GM20000 (cell line): ENCODE measurements at places on chromosomes 7 and 10.

GRCh38 chr10:52229291-52229931, 84.7 kb upstream of the DKK1 start:
- no peak for DNase-seq

GRCh38 chr7:20076835-20077234, 140.3 kb downstream of the MACC1 start:
- DNase-seq: no peak

DNA sequence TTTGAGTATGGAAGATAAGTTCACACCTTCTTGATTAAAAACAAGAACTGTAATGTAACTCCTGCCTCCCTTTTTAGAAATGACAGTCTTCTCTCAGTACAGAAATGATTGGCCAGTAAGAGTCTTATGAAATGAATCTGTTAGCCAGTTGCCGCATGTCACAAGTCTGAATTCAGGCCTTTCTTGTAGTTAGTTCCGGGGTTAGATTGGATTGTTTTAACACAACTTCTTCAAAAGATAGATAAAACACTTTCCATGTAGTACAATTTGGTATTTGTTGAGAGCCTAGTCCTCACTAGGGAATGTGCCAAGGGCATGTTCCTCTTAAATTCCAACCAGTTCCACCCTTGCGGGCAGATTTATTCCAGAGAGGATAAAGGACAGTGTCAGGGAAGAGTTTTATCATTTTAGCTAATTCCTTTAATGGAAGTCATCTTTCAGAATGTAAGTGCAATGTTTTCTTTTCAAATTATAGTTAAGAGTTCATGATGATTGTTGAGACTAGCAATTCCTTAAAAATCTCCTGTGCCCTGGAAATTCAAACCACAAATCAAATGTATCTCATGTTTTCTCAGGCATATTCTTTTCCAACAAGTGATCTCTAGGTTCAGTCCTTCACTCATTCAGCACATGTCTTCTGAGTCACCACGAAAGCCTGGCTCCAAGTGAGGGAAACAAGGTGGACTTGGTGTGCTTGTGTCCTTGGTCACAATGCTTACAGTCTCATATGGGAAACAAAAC, 4.1 kb downstream of the FHIP2A start:
- peak; percentile 82 for DNase-seq

DNA sequence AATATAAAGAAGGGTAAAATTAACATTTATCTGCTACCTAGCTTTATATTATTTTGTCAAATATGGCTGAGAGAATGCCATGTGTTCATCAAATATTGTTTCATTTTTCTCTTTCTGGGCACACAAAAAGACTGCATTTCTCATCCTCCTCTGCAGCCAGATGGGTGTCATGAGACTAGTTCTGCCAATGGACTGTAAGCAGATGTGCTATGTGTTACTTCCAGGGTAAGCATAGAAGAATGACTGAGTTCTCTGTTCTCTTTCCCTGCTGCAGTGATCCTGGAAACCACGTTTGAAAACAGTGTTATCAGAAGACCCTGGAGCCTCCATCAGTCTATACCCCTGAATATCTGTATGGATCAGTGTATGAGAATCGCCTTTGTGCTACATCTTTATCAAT, 24.1 kb upstream of the SLK start:
- no peak for DNase-seq

- DNase-seq: no peak
Observed at GRCh38 chr7:41117431-41117830, 585.5 kb downstream of the INHBA start.

- no peak for DNase-seq
Observed at GRCh38 chr10:77597560-77597959, 40.0 kb downstream of the KCNMA1 start.

DNA sequence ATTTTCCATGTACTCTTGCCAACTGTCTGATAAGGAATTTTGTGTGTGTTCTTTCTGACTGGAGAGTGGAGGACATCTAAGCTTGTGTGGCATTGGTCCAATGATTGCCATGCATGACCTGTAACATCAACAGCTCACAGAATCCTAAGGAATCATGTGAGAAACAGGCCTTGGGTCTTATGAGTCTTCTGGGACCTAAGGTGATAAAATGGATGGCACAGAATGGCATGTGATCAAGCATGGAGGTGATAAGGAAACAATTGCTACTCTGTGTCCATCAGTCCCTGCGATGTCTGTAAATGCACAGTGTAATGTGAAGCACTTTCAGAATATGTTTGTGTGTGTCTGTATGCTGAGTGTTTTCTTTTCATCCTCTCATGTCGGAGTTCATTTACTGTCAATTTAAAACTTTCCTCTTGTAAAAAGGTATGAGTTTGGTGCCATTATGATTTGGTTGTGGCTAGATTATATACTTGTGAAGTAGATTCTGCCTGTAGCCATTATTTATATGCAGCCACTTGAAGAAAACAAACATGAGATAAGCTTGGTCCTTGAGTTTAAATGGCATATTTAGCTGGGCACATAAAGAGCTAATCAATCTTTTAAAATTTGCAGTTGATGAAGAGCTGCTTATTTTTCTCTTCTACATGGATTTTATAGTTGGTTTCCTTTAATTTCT, 127.5 kb downstream of the VPS50 start:
- no peak for DNase-seq

GRCh38 chr10:103224133-103224532, 21.6 kb upstream of the RPEL1 start:
- DNase-seq: no peak

- DNase-seq: no peak
Observed at GRCh38 chr10:87961314-87961713, 97.9 kb downstream of the PTEN start.

GRCh38 chr10:99123336-99123735, 112.3 kb downstream of the HPSE2 start:
- no peak for DNase-seq

DNA sequence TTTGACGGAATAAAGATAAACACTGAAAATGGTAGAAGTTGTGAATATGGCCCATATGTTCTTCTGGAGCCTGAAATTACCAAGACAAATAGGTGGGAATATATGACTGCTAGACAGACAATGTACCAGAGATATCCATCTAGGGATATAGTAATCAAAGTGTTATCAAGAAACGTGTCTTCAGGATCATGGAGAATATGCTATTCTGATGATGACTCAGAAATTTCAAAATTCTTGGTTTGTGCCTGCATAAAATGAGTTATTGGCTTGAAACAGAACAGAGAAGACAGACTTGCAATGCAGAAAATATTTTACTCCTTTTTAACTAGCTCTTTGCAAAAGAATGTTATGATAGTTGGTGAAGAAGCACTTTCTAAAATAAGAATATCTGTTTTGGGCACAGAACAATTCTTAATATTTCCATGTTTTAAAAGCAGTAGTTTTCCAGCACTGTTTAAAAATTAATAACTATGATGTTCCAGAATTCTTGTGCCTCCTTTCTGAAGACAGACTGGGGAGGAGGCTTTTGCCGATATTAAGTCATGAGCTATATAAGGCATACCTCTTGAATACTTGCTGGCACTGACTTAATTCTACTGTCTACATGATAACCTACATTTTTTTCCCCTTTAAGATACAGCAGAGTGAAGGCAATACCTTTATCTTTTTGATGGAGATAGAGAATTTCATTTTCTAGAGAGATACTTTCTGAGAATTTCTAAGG, 34.4 kb upstream of the CABCOCO1 start:
- DNase-seq: no peak

DNA sequence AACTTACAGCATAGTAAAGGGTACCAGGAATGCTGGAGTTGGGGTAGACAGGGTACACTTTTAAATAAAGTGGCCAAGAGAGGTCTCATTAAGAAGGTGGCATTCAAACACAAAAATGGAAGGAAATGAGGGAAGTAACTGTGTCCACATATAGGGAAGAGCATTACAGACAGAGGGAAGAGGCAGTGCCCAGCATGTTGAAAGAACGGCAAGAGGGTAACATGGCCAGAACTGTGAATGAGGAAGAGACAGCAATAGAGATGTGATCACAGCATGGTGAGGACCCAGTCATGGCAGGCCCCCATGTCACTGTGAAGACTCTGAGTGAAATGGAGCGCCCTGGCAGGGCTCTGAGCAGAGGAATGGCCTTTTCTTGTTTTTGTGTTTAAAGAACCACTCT, 35.1 kb upstream of the ZNRF2 start:
- no peak for DNase-seq

DNA sequence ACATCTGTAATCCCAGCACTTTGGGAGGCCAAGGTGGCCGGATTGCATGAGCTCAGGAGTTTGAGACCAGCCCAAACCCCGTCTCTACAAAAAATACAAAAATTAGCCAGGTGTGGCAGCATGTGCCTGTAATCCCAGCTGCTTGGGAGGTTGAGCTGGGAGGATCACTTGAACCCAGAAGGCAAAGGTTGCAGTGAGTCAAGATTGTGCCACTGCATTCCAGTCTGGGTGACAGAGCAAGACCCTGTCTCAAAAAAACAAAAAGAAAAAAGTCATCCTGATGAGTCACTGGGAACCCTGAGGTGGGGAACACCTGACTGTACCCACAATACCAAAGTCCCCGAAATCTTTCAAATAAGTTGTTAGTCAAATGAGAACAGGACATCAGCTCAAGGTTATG, 80.0 kb downstream of the NEBL start:
- DNase-seq: no peak

- no peak for DNase-seq
Observed at GRCh38 chr10:59563531-59563930, 146.1 kb downstream of the SLC16A9 start.

GRCh38 chr10:59876695-59877094, 29.7 kb downstream of the CCDC6 start:
- no peak for DNase-seq

DNA sequence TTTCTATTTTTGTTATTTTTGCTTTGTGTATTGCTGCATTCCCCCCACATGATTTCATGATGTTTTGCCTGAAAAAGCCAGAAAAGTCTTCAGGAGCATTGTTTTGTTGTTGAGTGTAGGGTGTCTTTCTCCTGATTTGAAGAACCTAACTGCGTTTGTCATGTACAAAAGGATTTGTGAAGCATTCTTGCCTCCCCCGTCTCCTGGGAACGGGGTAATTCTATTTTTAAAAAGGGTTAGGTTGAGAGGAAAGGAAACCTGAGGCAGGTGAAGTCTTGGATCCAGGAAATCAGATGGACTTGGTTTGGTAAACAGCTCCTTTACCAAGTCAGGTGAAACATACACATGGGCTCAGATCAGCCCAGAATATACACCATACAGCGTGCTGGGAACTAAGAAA, 26.0 kb upstream of the BTBD16 start:
- DNase-seq: no peak

DNA sequence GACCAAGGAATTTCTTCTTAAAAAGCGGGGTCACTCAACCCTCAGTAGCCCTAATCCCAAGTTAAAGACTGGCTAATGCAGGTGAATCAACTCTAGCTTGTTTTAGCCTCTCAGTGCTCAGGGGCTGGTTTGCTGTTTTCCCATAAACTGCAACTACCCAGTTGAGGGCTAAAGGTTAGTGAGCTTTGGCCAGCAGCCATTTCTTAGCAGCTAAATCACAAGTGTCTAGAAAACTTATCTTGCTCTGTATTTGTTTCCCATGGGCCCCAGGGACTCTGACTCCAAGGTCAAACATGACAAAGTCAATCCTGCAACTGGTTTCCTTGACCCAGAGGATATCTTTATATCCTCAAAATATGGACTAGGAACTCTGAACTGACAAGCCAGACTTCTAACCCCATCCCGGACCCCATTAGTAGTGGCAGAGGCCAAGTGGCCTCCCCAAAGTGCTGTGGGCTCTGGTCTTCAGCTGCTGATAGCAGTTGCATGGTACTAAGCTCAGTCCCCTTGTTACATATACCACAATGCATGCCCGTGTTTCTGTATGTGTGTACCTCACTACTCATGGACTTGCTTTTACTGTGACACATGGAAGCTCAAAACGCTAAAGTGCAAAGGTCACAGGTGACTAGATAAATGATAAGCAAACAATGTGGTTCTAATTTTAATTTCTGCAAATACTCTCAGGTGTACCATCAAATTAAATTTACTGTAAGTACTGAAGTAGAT, 793.0 kb upstream of the IGFBP3 start:
- no peak for DNase-seq

DNA sequence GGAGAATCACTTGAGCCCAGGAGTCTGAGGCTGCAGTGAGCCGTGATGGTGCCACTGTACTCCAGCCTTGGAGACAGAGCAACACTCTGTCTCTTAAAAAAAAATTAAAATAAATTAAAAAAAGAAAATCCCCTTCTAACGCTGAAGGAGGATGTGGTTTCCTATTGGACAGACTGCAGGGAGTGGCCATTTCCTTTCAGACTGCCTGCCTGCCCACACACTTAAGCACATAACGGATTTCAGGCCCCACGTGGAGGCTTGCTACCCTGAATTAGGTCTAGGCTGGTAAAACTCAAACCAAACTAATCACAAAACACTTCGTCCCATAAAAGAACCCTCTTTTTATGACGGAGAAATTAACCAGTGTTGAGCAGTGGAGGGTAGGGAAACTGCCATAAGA, 34.0 kb downstream of the GATA3 start:
- DNase-seq: peak; percentile 66

GRCh38 chr10:1465418-1465911, 271.9 kb downstream of the ADARB2 start:
- peak; percentile 43 for DNase-seq

- DNase-seq: no peak
Observed at GRCh38 chr7:78638364-78638763, 815.1 kb downstream of the MAGI2 start.

DNA sequence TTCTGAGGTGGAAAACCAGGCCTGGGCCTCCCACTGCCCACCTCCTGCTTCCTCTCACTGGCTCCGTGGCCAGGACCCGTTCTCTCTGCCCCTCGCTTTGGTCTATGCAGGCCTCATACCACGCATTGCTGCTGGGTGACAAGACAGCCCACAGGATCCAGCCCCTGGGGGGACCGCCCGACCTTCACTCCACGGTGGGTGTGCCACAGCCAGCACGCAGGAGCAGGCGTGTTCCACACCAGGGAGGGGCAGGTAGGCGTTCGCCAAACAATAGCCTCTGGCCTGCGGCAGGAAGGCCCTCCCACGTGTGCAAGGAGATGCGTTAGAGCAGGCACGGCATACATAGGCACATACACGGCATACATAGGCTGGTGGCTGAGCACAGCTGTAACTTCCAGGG, 233.4 kb downstream of the WDR37 start:
- no peak for DNase-seq

DNA sequence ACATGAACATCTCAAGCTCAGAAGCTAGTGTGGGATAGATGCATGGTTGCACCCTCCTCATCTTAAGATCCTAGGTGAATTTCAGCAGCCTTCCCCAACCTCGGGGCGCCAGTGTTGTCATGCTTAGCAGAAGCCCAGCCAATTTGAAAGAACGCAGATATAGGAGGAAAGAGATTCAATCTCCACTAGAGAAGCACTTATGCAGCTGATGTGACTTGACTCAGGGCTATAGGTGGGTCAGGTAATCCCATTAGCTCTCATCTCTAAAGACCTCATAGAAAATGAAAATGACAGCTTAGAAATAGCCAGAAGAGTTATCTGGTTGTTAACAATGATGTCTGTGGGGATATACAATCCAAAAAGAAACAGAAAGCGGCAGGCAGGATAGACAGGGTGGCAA, 310.5 kb downstream of the GPAM start:
- DNase-seq: no peak

- no peak for DNase-seq
Observed at GRCh38 chr10:53403688-53404087, 631.1 kb upstream of the MBL2 start.
